ENCODE measurements at places on chromosomes 11 and 22.

DNA sequence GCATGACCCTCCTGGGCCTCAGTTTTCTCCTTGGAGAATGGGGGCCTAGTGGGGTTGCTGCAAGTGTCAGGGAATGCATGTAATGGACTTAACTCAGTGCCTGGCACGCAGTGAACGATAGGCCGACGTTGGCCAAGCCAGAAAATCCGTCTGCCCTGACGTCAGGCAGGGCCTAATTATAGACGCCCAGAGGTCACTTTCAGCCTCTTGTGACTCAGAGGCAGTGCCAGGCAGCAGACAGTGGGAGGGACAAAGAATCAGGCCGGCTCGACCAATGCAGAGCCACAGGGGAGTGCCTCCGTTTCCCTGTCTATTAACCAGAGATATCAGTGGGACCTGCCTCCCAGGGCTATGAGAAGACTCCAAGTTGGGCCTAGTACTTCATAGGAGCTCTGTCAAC, 115.0 kb downstream of the MN1 start:
- DNase-seq = peak; percentile 72

- DNase-seq = peak; percentile 69
These were observed 63.5 kb upstream of the FDX1 start for GRCh38 chr11:110366291-110366690.

- DNase-seq = peak; percentile 51
These were observed 8.5 kb downstream of the ZDHHC8 start for GRCh38 chr22:20140107-20140445.

GRCh38 chr11:77345621-77346020, 44.1 kb upstream of the GDPD4 start:
- no peak for DNase-seq

DNA sequence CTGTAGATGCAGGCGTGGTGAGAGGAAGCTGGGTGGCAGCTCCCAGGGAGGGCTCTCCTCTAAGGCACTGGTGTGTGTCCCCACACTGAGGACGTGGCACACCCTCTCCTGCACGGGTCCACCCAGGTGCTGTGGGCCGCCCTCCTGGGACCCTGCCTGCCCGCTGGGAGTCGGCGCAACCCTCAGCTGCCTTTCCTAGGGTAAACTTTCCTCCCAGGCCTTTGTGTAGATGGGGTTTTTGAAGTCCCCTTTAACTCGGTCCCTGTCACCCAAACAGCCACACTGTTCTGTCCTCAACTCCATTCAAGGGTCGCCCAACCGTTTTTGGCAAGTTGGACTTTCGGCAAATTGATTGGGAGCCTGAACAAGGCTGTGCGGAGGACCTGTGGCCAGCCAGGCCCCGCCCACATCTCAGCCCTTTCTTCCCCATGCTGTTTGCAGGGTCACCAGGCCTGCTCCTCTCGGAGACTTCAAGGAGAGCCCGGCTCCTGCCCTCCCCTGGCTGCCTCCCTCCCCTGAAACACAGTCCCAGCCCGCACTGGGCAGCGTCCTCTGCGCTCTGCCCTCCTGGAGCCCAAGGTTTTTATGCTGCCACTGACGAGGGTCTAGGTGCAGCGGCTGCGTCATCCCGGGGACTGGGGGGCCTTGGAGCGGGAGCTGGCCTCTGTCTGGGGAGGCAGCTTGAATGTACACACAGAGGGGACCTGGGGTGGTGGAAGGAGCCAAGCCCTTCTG, 1126.2 kb downstream of the BRD1 start:
- no peak for DNase-seq

GRCh38 chr11:34809191-34810106, 106.7 kb downstream of the APIP start:
- no peak for DNase-seq

- DNase-seq = no peak
These were observed 49.3 kb downstream of the TIMP3 start for GRCh38 chr22:32850591-32851517.

GRCh38 chr11:11973361-11973800, 35.0 kb downstream of the DKK3 start:
- DNase-seq = no peak

DNA sequence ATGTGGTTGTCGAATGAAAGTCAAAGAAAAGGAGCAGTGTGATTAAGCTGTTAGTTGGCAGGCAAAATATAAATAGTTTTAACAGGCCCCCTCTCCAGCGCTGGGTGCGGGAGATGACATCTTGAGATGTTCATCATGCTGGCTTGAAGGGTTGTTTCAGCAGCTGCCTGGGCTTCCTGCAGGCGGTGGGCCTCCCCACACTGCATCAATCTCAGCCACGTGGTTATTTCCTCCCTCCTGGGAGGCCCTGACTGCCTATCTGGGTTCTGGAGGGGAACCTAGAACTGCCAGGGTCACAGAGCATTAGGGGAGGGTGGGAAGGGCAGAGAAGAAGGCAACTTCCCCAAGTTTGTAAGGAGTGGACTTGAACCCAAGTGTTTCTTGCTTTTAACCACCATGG, 173.3 kb upstream of the SYT13 start:
- DNase-seq = no peak

- no peak for DNase-seq
These were observed 1.4 kb downstream of the PC start for GRCh38 chr11:66956689-66957290.

DNA sequence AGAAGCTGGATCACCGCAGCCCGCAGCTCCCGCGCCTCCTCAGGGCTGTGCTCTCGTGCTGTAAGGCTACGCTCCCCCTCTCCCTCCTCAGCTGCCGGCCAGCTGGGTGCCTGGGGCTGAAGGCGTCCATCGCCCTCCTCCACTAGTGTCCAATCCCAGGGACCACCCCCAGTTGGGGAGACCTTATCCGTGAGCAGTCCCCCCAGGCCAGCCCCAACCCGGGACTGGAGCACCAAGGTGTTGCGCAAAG, 1.2 kb downstream of the AP5B1 start:
- DNase-seq = no peak

DNA sequence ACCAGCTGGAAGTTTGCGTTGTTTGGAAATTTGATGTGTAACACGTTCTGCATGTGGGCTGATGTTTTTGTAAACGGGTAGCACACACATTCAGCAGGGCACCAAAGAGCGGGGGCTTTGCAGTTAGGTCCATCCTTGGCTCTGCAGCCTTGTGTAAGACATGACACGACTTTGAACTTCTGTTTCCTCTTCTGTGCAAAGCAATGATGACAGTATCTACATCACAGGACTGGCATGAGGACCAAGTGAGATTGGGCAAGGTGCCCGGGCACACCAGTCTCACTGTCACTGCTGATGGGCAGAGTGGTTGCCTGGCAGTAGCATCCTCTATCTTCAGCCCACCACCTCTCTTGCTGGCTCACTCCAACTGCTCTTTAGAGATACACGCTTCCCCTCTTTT, 3.3 kb downstream of the TCN2 start:
- no peak for DNase-seq

GRCh38 chr11:77865805-77866204, 44.9 kb downstream of the AAMDC start:
- DNase-seq = no peak

- DNase-seq = no peak
These were observed 1172.8 kb upstream of the TENM4 start for GRCh38 chr11:80613655-80614054.

GRCh38 chr11:74025467-74026166, 16.7 kb upstream of the UCP3 start:
- DNase-seq = no peak

- no peak for DNase-seq
These were observed 648.8 kb downstream of the METTL15 start for GRCh38 chr11:28756977-28757376.

DNA sequence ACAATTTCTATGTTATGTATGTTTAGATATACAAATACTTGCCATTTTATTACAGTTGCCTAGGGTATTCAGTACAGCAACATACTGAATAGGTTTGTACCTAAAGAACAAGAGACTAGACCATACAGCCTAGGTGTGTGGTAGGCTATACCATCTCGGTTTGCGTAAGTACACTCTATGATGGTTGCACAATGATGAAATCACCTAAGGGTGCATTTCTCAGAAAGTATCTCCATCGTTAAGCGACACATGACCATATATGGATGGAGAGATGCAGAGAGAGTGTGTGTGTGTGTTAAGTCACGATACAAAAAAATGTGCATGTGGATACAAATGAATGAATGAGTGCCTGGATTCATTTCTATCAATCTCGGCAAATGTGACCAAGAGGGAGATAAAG, 37.7 kb downstream of the NARS2 start:
- no peak for DNase-seq

- DNase-seq = no peak
These were observed 3.0 kb upstream of the RIN1 start for GRCh38 chr11:66339162-66339675.

- DNase-seq = no peak
These were observed 27.0 kb downstream of the ADA2 start for GRCh38 chr22:17192186-17192585.

- no peak for DNase-seq
These were observed 921.0 kb downstream of the KCNA4 start for GRCh38 chr11:29095821-29096220.

All from pancreas (tissue), 10 donors.